Fibroblast of skin of scalp (primary cell): ENCODE measurements at places on chromosomes 2 and 18.

DNA sequence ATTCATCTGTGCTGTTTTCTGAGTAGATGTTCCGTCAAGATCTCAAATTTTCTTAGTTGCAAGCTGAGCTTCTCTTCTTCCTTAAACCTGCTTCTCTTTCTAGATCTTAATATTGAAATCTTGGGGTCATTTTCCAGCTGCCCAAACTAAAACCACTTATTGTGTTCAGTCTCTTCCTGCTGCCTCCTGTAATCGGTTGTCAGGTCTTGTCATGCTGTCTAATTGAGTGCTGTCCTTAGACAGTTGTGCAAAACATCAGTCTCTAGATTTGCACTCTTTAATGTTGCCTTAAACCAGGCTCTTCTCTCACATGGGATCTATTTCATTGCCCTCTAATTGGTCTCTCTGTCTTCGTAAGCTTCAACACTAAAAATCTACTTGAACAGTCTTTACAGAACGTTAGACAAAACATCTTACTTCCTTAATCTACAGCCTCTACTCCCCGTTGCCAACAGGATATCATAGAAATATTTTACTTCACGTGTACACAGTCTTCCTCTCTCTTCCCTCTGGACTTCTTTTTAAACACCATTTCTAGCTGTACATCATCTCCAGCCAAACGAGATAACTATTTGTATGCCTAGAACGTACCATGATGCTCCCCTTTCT, 34.9 kb downstream of the GPD2 start:
- no peak for DNase-seq

- DNase-seq, result peak; percentile 79
These were observed 1.4 kb downstream of the RBKS start for GRCh38 chr2:27888790-27889189.

DNA sequence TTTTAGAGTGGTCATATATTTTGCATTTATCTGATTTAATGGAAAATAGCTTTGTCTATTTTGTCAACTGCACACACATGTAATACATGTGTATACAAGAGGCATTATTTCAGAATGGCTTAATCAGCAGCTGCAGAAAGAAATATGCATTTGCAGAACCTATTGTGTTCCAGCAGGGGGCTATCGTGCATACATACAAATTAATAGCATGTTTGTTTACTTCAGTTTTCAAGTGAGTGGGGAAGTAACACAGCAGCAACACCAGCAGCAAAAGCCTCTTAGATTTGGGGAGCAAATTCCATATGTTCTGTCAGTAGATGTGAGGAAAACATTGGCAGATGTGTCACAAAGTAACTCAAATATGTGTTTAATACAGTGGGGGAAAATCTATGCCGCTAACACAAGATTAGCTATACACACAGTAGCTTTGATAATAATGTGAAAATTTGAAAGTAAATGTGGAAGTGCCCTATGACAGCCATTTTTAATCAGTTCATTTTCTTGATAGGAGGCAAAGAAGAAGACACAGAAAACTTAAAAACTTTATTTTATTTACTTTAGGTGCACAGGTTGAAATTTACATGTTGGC, 218.1 kb downstream of the WDR7 start:
- peak; percentile 56 for DNase-seq

DNA sequence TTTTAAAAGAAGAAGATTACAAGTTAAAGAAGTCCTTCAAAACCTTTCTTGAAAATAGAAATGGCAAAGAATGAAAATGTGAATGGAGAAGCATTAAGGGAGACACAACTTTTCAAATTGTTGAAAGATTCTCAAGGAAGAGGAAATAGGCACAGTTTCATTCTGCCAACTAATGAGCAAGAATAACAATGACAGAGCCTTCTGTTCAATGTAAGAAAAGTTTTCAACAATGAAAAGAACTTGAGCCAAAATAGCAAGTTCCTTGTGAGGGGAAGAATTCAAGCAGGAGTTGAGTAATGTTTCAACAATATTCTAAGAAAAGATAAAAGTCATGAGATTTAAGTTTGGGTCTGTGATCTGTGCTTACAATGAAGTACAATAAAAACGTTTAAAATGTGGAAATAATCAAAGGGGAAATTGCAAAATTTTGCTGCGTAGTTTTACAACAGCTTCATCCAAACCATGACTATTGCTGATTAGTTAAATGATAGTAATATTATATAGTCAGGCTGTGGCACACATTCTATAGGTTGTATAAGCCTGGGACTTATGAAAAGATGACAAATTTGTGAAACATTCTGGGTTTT, 122.6 kb downstream of the METTL4 start:
- DNase-seq, result no peak

DNA sequence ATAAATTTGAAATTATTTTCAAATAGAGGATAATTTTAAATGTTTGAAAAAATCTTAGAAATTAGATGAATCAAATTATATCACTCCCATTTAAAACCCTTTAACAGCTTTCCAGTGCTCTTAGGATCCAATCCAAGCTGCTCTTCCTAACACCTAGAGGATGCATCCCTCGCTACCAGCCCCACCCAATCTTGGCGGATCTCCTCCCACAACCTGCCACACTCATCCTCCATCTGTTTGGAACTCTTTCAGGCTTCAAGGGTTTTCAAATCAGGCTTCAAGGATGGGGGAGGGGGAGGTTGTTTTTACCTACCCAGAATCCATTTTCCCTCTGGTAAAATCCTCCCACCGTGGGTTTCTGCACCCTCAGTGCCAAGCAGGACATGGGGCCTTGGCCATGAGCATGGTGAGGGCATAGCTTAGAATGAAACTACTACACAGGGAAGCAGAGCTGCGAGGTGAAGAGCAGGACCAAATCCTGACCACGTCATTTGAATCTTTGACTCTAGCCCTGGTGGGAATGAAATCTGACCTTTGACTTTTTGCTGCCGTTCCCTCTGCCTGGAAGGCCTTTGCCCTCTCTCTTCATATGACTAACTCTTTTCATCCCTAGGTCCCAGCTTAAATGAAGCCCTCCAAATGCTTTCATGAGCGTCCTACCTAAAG, 113.0 kb upstream of the MAPRE2 start:
- no peak for DNase-seq

GRCh38 chr2:121002597-121002996, 266.9 kb downstream of the GLI2 start:
- no peak for DNase-seq

DNA sequence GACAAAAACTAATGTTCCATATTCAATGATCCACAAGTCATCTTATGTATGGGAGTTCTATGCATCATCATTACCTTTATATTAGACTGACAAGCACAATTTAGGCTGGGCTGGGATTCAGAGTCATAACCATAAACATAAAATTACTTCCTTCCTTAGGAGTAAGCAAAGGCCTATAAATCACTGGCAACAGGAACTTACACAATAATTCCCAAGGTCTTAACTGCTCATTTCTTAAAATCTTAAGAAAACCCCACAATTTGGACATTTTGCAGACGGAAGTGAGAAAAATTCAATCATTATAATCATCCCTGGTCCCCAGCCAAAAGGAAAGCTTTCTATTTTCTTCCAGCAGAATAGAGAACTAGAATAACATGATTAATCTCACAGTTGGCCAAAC, 232.3 kb downstream of the DYM start:
- no peak for DNase-seq

DNA sequence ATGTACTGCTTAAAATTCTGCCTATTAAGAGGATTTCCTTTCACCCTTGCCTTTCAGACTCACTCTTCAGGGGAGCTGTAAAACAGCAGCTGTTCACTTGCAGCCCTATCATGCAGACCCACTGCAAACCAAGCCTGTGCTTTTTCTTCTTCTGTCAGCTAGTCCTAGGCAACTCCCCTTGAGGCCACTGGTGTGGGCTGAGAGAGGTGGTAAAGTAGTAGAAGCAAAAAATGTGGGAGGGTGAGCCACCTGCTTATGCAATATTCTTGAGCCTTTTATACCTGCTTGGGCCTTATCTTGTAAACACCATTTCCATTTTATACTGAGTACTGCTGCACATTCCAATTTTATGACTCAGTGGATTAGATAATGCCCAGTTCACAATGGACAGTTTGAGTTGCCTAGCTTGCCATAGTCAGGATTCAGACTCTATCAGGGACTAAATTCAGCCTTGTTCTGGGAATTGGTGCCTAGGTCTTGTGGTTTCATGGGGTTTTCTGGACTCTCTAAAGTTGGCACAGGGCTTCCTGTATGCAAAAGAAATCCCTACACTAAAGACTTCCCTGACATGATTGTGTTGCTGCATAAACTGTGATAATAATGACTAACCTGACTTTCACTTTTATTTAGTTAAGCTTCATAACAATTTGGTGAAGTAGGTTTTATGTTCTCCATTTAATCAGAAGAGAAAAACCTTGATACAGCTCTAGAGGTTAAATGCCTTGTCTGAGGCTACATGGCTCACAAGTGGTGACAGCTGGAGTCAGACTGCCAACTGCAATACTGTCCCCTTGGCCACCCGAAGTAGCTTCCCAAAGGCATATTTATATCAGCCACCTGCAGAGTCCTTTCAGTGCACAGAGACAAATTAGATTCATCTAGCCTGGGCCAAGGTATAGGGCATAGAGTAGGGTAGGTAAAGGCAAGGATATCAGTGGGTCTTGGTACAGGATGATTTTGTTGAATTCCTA, 47.4 kb upstream of the KDM3A start:
- no peak for DNase-seq

- no peak for DNase-seq
These were observed 52.1 kb upstream of the ACAA2 start for GRCh38 chr18:49865401-49865800.

GRCh38 chr2:100052650-100053049, 89.7 kb downstream of the AFF3 start:
- no peak for DNase-seq

GRCh38 chr2:191845248-191845715, 1.6 kb downstream of the CAVIN2 start:
- DNase-seq, result no peak

GRCh38 chr2:229001196-229001595, 269.9 kb downstream of the PID1 start:
- DNase-seq, result no peak

GRCh38 chr2:144686518-144687215, 166.7 kb upstream of the ZEB2 start:
- DNase-seq, result no peak

- DNase-seq, result no peak
These were observed 5.7 kb upstream of the KLHL29 start for GRCh38 chr2:23379220-23379695.

DNA sequence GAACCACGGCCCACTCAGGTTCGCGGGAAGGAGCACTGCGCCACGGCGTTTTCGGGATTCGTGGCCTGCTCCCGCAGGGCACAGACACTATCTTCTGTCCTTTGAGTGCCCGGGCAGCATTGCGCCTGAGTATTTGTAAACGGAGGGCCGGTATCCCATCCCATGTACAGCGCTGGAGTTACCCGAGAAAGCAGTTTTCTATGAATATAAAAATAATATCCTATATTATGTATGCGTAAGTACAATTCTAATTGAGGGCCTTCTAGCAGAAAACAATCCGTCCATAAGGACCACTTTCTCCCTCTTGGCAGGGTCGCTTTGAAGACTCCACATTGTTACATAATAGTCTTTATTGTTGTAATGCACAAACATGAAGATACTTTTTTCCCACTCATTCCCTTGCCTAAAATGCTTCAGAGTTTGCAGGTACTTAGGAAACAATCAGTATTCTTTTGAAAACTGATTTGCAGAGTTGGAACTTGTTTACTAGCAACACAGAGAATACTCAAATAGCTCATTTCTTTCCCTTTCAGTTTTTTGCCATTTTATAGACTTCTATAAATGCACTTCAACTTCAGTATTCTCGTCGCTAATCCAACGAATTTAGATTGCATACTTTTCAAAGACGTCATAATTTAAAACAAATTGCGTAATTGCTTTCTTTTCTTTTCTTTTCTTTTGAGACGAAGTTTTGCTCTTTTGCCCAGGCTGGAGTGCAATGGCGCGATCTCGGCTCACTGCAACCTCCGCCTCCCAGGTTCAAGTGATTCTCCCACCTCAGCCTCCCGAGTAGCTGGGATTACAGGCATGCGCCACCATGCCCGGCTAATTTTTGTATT, 1.0 kb upstream of the REV1 start:
- DNase-seq, result no peak

DNA sequence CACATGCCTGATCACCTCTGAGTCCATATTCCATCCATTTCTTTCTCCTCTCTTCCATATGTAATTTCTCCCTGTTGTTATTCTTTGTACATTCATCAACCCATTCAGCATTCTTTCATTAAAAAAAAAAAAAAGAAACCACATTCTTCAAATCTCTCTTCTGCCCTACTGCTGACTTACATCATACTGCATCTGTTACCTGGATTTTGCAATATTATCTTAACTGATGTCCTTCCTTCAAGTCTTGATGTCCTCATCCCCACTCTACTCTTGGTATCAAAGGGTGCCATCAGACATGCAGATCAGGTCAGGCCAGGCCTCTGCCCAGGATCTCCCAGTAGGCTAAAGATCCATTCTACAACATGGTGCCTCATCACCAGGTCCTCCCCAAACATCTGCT, 90.6 kb downstream of the SGPP2 start:
- no peak for DNase-seq

DNA sequence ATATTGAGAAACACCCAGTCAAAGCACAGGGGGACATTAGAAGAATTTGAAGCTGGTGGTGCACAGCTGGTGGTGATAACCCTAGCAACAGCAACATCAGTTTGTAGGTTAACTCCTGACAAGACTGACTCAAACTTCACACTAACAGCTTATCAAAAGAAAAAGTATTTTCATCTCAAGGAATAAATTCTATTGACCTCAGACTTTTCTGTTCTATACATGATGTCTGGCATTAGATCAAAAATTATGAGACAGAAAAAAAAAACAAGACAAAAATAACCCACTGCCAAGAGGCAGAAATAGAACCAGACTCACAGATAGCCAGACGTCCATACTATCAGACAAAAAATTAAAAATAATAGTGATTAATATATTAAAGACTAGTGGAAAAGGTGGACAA, 126.1 kb downstream of the COL6A3 start:
- DNase-seq, result peak; percentile 63

- DNase-seq, result peak; percentile 35
These were observed 46.5 kb upstream of the KCNE4 start for GRCh38 chr2:223005496-223005895.

GRCh38 chr2:101675512-101675911, 22.0 kb upstream of the MAP4K4 start:
- no peak for DNase-seq

- DNase-seq, result no peak
These were observed 420.0 kb upstream of the ST6GAL2 start for GRCh38 chr2:107305966-107306365.

- DNase-seq, result no peak
These were observed 66.5 kb upstream of the TNFRSF11A start for GRCh38 chr18:62258616-62259015.
